ENCODE measurements at places on chromosomes 1 and 21.

DNA sequence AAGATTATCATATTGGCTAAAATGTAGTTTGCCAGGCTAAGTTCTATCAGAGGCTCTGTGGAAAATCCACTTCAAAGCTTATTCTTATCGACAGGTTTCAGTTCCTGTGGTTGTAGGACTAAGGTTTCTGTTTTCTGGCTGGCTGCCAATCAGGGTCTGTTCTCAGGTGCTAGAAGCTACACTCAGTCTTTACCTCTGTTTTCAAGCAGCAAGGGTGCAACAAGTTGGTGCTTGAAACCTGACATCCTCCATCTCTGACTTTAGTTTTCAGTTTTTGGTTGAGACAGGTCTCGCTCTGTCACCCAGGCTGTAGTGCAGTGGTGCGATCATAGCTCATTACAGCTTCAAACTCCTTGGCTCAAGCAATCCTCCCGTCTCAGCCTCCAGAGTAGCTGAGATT, 15.3 kb upstream of the TMCO2 start:
- no peak for DNase-seq

GRCh38 chr1:167526667-167527383, 8.5 kb upstream of the CD247 start:
- no peak for DNase-seq

DNA sequence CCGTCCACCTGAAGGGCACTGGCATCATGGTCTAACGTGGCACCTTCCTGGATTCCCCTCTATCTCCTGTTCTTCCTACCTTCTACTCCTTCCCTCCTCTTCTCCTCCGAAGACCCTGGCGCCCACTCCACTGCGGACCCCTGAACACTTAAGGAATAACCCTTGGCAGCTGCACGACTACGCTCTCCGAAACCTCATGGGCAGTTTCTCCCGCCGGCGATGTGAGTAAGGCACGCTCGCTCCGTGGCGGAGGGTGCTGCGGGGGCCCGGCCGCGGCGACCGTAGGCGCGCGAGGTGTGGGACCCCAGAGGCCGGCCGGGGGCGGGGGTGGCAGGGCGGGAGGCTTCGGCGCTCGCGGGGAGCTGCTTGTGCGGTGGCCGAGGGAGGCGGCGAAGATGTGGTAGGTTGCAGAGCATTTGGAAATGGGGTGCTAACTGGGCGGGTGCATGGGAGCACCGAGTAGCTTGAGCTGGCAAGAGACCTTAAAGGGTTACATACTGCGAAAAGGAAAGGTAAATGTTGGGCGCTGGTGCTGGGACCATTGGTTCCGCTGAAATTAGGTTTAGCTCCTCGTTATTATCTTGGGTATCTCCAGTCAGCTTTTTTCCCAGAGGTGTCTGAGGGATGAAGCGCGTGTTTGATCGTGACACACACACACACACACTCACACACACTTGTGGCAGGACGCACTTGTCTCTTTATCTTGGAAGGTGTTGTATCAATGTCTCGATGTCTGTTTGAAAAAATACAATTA, 876 bp downstream of the LRRC7 start:
- DNase-seq: no peak

GRCh38 chr1:22870201-22870871, 102.3 kb downstream of the LACTBL1 start:
- DNase-seq: no peak

- no peak for DNase-seq
Observed at GRCh38 chr21:31374395-31374794, 30.3 kb upstream of the TIAM1 start.

DNA sequence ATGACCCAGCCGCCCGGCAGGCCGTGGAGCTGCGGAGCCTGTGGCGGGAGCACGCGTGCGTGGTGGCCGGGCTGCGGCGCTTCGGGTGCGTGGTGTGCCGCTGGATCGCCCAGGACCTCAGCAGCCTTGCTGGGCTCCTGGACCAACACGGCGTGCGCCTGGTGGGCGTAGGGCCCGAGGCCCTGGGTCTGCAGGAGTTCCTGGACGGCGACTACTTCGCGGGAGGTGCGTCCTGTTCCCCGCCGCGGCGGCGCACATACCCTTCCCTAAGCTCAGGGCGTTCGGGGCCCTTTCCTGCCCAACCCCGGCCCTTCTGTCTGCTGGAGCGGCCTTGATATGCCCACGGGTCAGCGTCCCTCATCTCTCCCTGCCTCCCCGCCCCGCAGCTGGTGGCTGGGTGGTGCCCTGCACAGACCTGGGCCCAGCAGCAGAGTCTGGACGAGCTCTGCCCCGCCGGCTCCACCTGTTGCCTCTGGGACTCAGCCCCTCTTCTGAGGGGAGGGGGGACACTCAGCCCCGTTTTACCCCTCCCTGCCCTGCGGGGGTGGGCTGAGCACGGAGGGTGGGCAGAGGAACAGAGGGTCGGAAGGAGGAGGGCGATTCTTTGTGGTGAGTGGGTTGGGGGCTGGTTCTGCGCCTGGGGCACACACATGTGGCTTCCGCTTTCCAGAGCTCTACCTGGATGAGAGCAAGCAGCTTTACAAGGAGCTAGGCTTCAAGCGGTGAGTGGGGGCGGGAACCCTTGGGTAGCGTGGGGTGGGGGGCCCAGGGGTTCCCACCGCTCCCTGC, 688 bp downstream of the PRXL2B start:
- no peak for DNase-seq

DNA sequence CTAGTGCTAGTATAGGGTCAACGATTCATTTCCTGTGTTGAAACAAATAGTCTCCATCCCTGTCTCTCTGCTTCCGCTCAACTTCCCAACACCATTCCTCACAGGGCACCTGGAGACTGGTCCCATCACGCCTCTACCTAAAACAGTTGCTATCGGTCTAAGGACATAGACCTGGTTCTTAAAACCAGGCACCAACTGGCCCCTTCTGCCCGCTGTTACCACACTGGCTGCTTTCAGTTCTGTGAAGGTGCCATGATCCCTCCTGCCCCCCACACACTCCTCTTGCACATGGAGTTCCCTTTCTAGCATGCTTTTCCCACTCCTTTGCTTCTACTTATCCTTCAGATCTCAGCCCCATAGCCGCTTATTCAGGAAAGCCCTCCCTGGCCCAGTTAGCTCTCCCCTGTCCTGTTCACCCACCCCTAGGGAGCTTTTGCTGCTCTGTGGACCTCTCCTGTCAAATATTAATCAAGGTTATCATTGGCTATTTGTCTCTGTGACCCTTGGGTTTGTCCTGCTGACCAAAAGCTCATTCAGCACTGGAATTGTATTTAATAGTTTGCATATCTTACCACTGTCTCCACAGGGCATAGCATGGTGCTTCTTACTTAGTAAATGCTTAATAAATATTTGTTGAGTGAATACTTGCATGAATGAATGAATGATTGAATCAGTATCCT, 11.9 kb upstream of the KPRP start:
- DNase-seq: no peak

DNA sequence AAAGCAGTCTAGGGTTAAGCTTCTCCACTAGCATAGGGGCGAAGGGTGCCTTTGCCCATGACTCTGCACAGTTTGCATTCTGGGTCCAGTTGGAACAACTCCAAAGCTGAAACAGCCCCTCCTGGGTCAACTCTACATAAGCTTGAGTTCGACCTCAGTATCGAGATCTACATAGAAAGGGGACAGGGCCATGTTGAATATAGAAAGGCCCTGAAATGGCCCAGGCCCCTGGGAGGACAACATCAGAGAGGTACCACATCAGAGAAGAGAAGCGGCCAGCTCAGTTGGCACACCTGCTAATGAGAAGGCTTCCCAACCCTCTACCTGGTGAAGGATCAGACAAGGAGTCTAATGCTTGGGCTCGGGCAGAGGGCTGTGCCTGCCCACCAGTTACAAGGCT, 1.6 kb downstream of the DENND2D start:
- no peak for DNase-seq

GRCh38 chr21:44931137-44931500, 8.7 kb upstream of the SLX9 start:
- DNase-seq: no peak

DNA sequence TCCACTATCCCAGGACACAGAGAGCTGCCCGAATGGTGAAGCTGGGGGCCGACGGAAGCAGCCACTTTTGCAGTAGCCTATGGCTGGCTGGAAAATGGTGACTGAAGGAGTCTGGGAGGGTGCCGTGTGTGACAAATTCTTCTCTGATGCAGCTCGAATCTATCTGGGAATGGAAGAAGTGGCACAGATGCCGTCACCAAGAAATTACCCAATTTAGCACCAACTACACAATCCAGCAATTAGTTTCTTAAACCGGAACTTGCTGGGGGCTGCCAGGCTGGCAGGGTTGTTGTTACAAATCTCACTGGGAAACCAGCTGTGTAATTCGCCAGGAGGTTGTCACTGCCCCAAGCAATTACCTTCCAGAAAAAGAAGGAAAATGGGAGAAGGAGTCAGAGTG, 18.0 kb downstream of the DLGAP3 start:
- DNase-seq: no peak

- DNase-seq: no peak
Observed at GRCh38 chr1:83901547-83902155, 97.3 kb downstream of the TTLL7 start.

DNA sequence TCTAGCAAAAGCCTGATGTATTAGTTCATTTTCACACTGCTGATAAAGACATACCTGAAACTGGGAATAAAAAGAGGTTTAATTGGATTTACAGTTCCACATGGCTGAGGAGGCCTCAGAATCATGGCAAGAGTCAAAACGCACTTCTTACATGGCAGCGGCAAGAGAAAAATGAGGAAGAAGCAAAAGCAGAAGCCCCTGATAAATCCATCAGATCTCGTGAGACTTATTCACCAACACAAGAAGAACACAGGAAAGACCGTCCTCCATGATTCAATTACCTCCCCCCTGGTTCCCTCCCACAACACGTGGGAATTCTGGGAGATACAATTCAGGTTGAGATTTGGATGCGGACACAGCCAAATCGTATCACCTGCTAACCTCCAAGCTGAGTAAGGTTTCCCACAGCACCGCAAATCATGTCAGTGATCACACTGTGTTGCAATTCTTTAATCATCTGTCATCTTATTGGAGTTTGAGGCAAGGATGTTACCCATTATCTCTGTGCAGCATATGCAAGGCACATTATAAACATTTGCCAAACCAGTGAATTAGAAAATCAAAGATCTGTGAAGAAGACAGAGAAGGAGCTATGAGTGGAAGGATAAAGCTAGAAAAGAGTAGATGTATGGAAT, 128.5 kb downstream of the ZNF281 start:
- no peak for DNase-seq

DNA sequence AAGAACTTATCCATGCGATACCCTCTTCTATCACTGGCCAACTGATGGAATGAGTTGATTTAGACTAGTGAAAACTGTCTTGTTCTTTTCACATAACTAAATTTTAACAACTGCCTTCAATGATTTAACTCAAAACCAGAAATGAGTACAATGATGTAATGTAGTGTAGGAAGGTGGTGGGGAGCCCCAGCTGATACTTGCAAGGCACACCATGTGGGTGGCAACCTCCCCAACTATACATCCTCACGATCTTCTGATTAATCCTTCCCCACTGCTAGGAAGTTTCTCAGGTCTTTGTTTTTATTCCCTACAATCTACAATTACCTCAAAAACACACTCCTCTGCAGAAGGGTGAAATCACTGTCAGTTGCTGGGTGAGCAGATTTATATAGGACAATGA, 100.7 kb downstream of the KCTD3 start:
- DNase-seq: no peak

DNA sequence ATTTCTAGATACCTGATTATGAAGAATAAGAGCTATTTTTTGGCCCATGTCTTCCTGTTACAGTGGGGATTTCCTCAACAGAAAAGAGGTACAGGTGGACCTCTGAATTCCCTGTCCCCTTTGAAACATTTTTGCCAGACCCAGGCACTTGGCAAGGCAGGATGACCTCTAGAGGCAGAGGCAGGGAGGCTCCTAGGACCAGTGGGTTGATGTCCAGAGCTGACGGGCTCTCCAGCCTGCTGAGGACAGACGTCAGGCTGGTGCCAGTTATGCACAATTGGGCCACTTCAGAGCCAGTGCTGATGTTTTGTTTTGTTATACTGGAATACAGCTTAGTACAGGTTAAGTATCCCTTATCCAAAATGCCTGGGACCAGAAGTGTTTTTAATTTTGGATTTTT, 18.5 kb upstream of the A3GALT2 start:
- no peak for DNase-seq

DNA sequence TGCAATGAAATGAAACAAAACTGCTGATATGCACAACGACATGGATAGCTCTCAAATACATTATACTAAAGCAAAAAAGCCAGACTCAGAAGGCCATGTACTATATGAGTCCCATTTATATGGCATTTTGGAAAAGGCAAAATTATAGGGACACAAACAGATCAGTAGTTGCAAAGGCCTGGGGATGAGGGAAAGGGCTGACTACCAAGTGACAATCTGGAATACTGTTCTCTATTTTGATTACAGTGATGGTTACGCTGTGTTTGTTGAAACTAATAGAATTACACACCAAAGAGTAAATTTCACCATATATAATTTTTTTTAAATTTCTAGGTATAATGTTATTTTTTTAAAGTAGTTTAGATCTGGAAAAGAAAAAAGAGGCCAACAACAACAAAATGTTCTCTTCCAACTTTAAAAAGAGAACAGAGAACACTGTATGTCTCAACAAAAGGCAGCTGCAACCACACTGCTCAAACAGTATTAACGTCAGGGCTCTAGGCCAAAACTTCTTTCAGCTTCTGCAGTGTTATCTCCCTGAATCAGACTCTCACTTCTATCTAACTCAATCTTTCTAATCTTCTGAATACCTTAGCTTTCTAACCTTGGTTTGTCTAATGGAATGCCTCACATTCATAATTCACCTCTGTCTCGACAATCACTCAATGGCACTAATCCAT, 75.8 kb downstream of the FOXJ3 start:
- DNase-seq: no peak

- DNase-seq: no peak
Observed at GRCh38 chr1:46960250-46960649, 19.0 kb upstream of the CYP4A11 start.

DNA sequence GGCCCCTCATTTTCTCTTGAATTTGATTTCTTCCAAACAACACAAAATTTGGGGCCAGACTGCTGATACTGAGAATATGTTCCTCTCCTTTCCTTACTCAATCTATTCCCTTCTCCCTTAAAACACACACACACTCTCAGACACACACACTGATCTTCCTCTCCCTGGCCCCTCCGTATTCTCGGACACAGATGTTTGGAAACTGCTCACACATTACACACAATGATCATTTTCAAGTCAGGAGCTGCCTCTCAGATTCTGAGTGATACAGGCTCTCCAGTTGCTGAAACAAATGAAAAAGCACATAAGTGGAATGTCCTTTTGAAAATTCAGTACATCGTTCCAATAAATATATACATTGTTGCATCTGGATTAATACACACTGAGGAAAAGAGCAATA, 161.3 kb downstream of the CLEC20A start:
- no peak for DNase-seq

GRCh38 chr1:4894566-4894965, 240.2 kb downstream of the AJAP1 start:
- DNase-seq: no peak

- no peak for DNase-seq
Observed at GRCh38 chr1:6509919-6510291, 18.4 kb upstream of the PLEKHG5 start.

Measured in ascending aorta (tissue), 2 donors.